ENCODE measurements at places on chromosomes 1 and 21. TPM values are rescaled to one million over a fixed set of nuclear protein-coding genes. Genes with fewer than 3 reads are reported as not detected.

Gene PDXK
- total RNA-seq = 46.2 TPM

Gene SLC30A10
- not detected for total RNA-seq

Gene LCE2A
- total RNA-seq = 0.33 TPM

Gene CD53
- not detected for total RNA-seq

GRCh38 chr21:15309721-15310120 is 244.9 kb upstream of the NRIP1 start:
- peak; percentile 10 for DNase-seq

- DNase-seq = no peak
Observed at GRCh38 chr1:244953901-244954300, 89.6 kb upstream of the HNRNPU start.

GRCh38 chr1:199336745-199337640 is 690.5 kb upstream of the NR5A2 start:
- no peak for DNase-seq

DNA sequence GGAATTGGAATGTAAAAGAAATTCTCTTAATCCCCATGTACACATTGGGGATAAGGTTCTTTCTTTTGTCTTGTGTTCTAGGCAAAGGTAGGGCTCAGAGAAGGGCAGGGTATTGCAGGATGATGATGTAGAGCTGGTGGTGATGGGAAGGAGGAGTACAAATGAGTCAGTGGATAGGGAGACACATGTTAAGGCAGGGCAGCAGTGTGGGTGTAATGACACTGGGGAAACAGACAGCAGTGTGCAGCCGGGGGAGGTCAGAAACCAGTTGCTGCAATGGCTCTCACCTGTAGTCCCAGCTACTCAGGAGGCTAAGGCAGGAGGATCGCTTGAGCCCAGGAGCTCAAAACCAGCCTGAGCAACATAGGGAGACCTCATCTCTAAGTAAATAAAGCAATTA is 5.1 kb downstream of the NLRP3 start:
- no peak for DNase-seq

DNA sequence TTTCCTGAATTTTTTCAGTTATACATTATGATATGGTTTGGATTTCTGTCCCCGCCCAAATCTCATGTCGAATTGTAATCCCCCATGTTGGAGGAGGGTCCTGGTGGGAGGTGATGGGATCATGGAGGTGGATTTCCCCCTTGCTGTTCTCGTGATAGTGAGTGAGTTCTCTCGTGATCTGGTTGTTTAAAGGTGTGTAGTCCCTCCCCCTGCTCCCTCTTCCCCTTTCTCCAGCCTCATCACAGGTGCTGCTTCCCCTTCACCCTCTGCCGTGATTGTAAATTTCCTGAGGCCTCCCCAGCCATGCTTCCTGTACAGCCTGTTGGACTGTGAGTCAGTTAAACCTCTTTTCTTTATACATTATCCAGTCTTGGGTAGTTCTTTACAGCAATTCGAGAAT is 93.2 kb upstream of the HNRNPU start:
- no peak for DNase-seq

DNA sequence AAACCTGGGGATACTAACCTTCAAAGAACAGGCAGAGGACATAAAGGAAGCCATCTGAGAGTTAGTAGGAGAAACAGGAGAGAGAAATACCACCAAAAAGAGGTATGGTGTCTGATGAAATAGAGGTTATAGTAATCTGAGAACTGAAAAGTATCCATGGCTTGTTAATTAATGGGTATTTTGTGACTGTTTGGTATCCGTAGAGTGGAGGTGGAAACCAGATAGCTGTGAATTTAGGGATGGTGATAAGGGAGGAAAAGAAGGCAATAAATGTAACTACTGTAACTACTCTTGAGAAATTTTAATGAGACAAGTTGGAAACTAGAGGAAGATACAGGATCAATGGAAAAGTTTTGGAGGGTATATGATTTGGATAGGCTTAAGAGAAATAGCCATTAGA is 27.5 kb downstream of the PRKAA2 start:
- no peak for DNase-seq

- DNase-seq = peak; percentile 92
Observed at GRCh38 chr1:41434748-41435449, 49.6 kb downstream of the EDN2 start.

DNA sequence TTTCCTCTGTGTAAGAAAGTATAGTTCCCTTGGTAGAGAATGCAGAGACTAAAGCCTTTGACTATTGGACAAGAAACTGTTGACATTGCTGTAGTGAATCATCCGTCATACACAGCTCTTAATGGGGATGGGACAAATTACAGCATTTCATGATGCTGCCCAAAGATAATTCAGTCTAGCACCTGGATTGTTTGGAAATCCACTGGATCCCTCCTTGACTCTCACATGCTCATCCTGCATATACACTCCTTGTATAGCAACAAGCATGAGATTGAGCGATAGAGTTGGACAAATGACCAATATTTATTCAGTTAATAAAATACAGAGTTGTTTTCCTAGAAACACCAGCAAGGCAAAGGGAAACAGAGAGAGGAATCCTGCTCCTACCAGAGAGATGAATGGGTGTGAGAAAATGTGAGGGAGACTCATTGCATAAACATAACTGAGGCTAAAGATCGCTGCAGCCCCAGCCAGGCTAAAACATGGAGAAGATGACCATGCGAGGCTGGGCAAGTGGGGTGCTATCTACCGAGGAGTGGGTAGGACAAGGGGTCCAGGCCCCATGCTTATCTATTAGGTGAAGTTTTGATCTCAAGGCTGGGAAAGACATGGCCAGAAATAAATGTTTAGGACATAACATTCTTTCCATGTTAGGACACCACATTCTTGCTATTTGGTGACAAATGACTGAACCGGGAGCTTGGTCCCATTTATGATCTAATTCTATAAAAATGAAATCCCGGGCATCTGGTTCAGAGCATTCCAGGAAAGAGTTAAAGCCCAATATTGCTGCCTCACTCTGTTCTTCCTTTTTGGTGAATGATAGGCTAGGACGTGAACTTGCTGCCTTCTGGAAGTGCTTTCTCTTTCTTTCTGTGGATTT is 153.2 kb downstream of the TGFB2 start:
- peak; percentile 31 for DNase-seq

GRCh38 chr1:113429461-113430153 is 39.3 kb downstream of the MAGI3 start:
- DNase-seq = peak; percentile 25

DNA sequence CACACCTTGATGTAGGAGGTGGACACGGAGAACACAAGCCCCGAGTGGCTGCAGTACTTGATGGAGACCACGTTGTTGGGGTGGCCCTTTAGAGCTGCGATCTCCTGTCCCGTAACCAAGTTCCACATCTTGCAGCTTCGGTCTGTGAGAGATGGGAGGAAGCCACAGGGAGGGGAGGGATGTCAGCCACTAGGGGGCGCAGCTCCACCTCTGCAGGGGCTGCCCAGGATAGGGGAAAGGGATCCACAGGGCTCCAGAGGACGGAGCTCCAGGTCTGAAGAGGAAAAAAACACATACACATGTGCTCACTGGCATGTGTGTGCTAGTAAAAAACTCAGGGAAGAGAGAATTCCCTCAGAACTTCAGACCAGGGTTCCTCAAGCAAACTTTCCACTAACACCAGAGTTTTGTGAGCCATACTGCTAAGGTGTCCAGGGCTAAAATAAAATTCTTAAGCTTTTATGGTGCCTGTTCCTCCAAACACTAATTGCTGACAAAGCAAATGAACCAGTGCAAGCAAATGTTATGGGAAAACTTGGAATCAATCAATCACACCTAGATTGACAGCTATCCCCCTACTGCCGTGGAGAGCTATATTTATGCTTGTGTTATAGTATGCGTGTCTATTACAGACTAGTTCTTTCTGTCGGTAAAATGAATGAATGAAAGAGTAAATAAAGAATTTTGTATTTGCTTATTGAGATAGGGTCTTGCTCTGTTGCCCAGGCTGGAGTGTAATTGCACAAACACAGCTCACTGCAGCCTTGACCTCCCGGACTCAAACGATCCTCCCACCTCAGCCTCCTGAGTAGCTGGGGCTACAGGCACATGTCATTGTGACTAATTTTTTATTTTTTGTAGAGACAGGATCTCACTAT is 43.7 kb downstream of the KIF21B start:
- peak; percentile 11 for DNase-seq

- peak; percentile 5 for DNase-seq
Observed at GRCh38 chr1:217948741-217949140, 317.6 kb downstream of the SPATA17 start.

DNA sequence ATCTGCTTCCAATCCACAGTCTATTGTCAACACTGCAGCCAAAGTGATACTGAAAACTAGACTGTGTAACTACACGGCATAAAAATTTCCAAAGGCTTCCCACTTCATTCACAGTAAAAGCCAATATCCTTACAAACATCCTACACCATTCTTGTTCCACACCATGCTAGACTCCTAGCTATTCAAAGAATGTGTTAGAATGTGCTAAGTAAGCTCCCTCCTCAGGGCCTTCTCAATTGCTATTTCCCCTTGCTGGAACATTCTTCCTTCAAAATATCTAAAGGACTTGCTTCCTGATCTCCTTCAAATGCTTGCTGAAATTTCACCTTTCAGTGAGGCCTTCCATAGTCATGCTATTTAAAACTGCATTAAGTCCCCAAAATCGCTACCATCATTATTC is 228.1 kb downstream of the AKT3 start:
- DNase-seq = no peak

- DNase-seq = no peak
Observed at GRCh38 chr21:39673736-39674135, 61.0 kb downstream of the B3GALT5 start.

DNA sequence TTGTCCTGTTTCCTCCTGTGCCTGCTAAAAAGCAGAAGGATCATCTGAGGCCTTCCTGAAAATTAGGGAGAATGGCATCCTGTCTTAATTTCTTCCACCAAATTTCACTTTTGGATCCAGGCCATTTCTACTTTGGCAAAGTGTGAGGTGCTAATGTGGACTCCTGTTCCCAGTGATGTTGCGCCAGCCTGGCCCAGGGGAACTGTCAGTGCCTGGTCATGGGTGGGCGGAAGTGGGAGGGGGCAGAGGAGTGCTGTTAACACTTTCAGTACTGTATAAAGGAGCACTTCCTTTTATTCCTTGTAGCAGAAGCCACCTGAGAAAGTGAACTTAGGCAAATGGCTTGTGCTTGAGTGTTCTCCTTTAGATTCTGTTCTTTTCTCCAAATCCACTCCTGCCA is 19.9 kb downstream of the ELAPOR1 start:
- no peak for DNase-seq

GRCh38 chr1:218667781-218668516 is 322.8 kb downstream of the TGFB2 start:
- peak; percentile 67 for DNase-seq

DNA sequence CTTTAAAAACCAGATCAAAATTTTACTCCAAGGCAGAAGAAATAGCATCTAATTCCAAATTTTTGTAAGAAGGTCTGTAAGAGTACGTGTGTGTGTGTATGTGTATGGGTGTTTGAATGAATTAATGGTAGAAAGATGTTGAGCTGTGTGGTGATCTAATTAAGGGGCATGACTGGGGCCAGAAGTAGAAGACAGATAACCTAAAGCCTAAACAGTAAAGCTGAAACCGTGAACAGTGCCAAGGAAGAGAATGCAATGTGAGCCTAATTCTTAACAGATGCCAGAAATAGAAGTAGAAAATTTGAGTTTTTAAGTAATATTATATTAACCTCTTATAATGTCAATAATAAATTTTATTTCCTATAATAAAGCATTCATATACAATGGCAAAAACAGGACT is 38.2 kb downstream of the BRINP3 start:
- no peak for DNase-seq

DNA sequence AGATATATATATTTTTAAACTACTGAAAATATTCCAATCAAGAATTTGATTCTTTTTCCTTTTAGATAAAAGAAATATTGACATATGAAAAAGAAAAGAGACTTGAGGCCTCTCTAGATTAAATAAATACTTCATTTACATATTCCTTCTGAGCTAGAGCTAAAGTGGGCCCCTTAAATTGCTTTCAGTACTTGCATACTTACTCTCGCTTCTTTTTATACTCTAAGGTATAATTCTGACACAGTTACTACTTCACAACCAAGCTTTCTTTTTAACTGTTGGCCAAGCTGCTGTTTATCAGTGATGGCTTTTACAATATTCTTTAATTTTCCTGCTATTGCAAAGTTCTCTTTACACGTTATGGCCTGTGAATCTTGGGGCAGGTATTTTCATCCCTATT is 24.6 kb downstream of the EXTL2 start:
- DNase-seq = no peak

- DNase-seq = no peak
Observed at GRCh38 chr21:26810676-26811415, 34.4 kb downstream of the ADAMTS1 start.

DNA sequence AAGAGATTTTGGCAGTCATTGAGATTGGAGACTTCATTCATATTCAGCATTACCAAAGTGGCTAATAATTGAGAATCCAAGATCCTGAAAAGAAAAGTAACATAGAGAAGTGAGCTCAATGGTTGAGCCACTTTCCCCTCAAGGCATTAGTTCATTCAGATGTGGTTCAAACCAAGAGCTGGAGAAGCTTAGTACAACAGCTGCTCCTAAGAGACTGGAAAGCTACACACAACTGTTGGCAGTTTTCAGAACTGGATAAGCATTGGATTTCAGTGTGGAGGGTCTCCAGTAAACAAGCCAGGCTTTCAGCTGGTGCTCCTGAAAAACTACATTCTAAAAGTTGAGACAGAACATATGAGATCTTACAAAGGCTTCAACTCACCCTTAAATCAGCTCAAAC is 29.2 kb upstream of the CLDN8 start:
- no peak for DNase-seq

DNA sequence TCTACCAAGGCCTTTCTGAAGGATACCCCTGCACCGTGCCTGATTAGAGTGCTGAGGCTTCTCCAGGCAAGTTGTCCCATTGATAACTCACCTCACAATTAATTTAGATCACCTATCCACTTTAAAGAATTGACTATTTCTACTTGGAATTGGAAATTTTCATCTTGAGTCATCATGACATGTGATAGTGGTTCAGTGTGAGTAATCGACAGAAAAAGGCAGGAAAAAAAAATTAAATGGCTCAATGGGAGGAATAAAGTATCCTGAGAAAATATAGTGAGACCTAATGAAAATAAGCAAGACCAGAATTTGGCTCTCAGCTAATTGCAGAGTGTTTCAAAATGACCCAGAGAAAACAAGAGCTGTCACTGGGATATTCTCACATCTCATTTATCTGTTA is 222.4 kb upstream of the C8B start:
- DNase-seq = no peak

DNA sequence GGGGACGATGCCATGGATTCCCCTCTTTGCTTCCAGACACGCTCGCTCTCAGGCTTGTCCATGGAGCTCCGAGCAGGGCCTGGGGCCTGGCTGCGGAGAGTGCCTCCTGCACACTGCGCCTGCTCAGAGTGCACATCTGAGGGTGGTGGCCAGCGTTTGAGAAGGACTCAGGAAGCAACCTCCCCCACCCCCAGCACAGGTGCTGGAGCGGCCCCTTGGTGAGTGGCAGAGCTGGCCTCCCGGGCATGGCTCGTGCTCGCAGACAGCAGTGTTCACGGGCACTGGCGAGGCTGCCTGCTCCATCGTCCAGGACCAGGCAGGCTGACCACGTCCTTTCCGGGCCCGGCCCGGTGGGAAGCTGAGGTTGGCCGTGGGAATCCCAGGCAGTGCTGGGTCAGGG is 2.8 kb downstream of the SPATC1L start:
- DNase-seq = no peak

Data from fibroblast of lung (primary cell).